ENCODE measurements at places on chromosomes 1 and 21.

- no peak for DNase-seq
Observed at GRCh38 chr21:35482096-35482495, 433.0 kb upstream of the RUNX1 start.

DNA sequence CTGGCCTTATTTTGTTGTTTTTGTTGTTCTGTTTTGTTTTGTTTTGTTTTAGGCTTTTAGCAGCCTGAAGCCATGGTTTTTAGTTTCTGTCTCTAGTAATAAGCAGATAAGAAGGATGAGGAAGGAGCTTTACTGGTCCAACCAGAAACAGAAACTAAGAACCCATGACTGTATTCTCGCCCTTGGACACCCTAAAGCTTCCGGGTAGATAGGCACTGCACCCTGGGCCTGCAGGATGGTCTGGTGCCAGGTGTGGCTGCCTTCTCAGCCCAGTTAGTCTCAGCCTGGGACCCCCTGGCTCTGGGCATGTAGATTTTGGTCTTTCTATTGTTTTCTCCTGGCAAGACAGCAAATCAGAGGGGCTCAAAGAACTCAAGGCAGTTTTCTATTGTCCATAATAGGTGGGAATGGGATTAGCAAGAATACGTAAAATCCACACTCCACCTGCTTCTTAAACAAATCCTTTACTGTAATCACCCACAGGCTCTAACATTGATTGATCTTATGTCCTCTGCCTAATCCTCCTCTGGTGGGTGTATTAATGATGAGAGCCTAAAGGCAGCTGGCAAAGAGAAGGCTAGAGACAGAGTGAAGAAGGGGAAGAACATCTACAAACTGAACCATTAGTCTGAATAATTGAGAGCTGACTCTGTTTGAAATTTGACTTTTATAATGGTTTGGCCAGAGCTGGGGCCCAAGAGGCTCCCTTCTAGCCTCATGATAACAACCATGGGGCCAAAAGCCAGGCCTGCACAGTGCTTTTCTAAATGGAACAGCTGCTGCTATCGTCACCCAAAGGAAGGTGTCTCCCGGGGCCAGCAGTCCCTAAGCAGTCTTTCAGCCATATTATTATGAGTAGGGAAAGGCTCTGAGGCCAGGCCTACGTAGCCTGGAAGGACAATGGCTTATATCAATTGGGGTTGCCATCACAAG lies 106.8 kb upstream of the ATP1A1 start:
- DNase-seq: no peak

DNA sequence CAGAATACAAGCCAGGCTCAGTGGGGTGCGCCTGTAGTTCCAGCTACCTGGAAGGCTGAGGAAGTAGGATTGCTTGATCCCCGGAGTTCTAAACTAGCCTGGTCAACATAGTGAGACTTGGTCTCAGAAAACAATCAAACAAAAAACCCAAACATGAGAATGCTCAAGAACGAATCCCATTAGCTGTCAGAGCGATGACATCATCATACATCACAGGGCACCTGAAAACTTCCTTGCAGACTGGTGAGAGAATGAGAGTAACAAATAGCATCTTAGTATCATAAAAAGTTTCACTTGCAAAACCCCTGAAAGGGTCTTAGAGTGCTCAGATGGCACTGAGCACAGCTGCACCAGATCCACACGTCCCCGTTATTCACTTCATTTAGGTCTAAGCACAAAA lies 21.1 kb upstream of the CDCA8 start:
- no peak for DNase-seq

- no peak for DNase-seq
Observed at GRCh38 chr1:245124644-245125043, 30.1 kb upstream of the KIF26B start.
